ENCODE measurements at places on chromosomes 2 and 18.

DNA sequence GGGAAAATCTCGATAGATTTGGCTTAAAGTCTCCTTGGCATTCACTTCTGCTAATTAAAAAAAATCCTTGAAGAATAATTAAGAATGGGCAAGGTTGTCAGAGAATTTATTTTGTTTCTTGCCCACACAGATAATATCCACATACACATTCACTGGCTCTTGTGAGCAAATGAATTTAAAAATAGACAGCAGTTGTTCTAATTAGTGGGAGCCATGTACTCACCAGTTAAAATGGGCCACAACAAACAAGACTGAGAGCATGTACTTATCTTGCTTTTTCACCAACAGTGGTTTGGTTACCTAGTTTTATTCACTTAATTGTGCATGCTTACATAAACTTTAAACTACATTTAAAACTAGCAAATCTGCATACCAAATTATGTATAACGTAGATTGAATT lies 53.5 kb downstream of the TMEM182 start:
- DNase-seq: no peak

DNA sequence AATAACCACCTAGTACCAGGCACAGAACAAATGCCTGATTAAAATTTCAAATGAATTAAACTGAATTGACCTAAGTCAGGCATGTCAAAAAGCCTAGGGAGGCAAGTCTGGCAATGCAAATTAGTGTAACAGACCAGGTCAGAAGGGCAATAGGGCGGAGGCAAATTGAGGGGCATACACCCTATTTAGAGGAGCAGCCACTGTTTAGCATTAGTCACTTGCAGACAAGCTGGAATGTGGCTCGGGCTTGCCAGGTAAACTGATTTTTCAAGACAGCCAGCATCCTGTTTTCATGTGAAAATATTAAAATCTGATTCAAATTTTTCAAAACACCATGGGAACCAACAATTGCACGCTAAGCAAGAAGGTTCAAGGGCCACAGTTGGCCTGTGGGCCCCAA lies 160.3 kb downstream of the EN1 start:
- no peak for DNase-seq

DNA sequence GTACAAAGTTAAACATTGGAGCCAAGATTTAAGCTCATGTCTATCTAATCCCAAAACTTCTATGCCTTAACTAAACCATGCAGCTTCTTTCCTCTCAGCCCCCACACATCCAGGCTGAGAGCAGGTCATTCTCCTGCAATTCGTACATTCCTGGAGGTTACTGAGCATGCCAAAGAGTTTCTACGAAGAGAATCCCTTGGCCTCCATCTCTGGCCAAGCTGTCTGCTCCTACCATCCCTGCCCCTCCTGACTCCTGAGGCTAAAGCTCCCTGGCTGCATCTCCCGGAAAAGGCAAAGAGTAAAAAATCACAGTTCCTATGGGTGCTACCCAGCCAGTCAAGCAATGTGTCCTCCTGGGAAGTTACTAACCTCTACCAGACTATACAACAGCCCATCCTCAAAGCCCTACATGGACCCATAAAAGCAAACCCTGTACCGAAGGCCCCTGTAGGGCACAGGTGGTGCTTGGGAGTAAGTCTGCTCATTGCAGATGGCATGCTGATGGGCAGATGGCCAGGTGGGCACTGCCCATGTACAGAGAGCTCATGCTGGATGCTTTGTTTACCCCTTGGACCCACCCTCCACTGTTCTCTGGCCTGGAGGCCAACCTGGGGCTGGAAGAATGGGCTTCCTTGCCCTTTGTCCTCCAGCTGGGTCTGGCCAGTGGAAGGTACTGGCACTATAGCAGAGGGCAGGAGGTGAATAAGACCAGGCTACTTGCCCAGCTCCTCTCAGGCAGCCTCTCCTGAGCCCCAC lies 99.5 kb downstream of the TTC32 start:
- no peak for DNase-seq

DNA sequence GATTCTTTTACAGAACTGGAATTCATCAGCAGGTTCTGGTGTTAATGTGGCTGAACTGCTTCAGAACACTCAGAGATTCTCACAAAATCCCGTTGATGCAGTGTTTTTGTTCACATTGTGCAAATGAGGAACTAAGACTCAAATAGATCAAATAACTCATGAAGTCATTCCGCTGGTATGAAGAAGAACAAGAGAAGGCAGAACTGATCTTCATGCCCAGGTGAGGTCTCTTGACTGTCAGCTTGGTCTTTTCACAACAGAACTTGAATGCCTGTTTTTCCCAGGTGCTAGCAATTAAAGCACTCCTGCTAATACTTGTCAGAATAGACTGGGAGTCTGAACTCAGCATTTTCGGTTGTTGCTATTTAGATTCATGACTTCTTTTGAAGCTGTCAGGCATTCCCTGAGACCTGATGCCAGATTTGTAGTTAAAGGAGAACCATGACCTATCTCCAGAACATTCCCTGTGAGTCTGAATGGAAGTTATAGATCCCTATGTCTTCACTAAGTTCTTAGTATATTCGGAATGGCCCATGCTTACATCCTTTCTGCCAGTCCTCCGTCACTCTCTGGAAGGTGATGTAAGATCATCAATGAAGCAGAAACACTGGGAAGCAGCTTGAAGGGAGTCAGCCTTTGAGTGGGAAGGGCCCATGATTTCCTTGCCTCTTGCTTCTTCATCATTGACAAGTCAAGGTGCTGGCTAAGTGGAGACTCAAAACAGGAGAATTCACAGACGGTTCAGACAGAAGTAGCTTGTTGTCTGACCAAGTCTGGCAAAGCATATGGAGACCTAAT lies 155.7 kb downstream of the MTCL1 start:
- DNase-seq: no peak

Measured in glutamatergic neuron (in vitro differentiated cells).